ENCODE measurements at places on chromosomes 11 and 22. TPM values are rescaled to one million over a fixed set of nuclear protein-coding genes. Genes with fewer than 3 reads are reported as not detected.
A peak's percentile ranks its signal among the peaks of the same experiment; 100 is the strongest.

DNA sequence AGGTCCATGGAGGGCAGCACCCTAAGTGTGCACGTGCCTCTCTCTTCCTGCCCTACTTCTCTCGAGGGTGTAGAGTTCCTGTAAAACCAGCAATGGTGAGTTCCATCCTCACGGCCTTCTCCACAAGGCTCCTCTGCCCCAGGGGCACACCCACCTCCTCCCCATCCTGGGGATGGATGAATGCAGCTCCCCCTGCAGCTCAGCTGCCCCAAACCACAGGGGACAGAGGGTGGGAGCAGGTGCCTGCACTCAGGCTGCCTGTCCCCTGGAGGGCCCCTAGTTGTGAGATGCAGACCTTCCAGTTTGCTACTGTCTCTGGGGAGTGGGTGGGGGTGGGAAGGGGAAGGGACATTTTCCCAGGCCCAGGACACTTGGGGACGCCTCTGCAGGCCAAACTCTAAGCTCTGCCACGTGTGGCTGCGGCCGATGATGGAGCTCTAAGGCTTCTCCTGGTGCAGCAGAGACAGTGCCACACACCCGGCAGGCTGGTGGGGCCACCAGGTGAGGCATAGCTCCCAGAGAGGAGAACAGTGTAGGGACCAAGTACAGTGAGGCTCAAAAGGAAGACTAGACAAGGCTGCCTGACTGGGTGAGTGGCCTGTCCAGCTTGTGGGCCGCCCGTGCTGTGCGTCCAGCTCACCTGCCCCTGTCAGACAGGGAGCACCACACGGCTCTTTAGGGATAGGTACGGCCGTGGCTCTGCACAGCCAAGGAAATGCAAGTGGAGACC, 540.9 kb downstream of the TBC1D22A start:
- DNase-seq, result no peak

DNA sequence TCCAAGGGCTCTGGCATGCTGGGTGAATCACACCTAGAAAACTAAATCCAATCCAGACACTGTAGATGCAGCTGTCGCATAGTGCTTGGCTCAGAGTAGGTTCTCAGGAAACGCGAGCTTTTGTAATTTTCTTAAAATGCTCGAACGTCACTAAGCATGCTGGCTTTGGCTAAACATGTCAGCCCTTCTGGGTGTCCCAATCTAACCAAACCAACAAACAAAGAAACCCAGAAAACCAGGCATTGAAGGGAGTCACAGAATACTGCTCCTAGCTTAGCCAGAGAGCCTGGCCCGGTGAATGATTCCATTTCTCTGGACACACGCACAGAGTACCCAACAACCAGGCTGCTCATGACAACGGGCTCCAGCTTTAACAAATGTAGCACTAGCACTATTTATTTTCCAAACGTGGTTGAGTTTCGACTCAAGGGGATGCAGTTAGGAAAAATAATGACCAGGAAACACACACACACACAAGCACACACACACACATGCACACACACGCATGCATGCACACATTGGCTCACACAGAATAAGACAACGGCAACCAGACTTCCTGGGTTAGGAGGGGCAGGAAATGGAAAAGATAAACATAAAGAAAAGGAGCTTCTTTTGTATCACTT, 492.6 kb downstream of the MIAT start:
- DNase-seq, result no peak

Gene HEPHL1
- not detected for total RNA-seq

GRCh38 chr11:131685906-131686305, 315.5 kb downstream of the NTM start:
- no peak for DNase-seq

Gene PIWIL4
- 0.54 TPM for total RNA-seq

Gene MMP27
- not detected for total RNA-seq

DNA sequence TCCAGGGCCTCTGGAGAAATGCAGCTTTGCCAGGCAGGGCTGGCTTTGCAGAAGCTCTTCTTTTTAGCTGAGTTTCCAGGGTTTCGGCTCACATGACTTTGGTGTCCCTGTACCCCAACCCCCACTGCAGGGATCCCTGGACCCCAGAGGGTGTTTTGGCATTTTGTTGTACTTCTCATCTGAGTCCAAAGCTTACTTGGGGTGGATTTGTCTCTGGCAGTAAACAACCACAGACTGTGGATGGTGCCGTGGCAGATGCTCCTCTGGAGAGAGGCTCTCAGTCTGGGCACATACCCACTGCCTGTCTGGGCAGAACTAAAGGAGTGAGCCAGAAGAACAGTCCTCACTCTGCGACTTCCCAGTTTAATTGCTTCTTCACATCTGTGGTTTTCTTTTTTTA, 49.6 kb downstream of the COMMD9 start:
- DNase-seq, result no peak

GRCh38 chr11:17747131-17747955, 12.8 kb downstream of the KCNC1 start:
- no peak for DNase-seq

DNA sequence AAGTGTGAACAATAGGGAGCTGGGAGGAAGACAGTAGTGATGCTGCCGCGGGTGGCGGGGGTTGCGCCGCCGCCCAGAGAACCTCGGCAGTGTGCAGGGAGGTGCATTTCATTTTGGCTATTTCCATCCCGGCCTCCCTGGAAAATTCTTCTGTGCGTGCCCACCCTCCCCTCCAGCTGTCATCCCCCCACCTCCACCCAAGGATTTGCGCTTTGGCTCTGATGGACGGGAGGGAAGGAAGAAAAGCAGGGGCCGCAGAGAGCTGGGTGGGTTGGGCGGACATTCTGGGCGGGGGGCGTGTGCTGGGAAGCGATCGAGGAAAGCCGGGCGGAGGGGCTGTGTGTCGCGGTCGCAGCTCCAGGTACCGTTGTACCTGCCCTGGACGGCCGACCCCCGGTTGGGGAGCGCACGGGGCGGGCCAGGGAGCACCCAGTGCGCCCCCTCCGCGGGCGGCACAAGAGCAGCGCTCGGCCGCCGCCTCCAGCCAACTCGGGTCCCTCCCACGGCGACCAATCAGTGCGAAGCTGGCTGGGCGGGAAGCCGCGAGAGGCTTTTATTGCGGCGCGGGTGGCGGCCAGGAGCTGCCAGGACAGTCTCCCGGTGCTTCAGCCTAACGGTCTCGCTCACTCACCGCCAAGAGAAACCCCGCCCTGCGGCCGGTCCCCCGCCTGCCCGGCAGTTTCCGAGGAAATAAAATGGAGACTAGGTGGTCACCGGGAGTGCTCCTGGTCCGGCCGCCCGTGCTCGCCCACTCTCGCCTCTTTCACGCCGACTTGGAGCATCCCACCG, 1.6 kb downstream of the NCAM1 start:
- DNase-seq, result peak; percentile 44
